NCI-H1417 treated with DMSO at 0.1 percent for 48 hours (cell line): ENCODE measurements at places on chromosomes 3 and 15.

- no peak for DNase-seq
Observed at GRCh38 chr15:61327019-61327631, 98.0 kb upstream of the RORA start.

DNA sequence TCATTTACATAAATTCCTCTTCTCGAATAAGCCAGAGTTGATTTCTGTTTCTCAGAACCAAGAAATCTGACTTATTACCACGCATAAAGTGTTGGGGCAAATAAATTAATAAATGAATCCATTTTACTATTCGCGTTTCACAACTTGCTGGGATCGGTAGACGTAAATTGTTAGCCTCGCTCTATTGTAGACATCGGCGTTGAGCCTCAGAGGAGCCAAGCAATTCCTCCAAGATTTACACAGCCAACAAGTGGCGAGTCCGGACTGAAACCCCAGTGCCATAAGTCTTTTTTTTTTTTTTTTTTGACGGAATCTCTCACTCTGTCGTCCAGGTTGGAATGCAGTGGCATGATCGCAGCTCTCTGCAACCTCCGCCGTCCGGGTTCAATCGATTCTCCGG, 8.9 kb downstream of the KLHL6 start:
- no peak for DNase-seq

DNA sequence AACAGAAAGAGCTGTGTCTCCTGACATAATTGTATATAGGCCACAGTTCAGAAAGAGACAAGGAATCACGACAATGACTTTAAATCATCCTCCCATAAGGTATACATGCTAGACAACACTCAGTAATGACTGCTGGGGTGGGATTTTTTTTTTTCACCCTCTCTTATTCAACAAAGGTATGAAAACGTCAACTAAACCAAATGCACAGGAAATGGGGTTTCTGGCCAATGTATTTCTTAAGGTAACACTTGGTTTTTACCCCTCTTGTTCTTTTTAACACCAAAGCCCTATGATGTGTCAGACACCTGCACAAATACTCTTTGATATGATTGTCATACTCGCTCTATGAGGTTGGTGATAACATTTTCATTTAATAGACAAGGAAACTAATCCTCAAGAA, 78.3 kb downstream of the MCF2L2 start:
- no peak for DNase-seq

GRCh38 chr3:176935194-176935888, 261.9 kb downstream of the TBL1XR1 start:
- no peak for DNase-seq

GRCh38 chr3:194091141-194091540, 44.8 kb upstream of the HES1 start:
- no peak for DNase-seq

GRCh38 chr3:120503727-120504616, 53.2 kb upstream of the FSTL1 start:
- no peak for DNase-seq

DNA sequence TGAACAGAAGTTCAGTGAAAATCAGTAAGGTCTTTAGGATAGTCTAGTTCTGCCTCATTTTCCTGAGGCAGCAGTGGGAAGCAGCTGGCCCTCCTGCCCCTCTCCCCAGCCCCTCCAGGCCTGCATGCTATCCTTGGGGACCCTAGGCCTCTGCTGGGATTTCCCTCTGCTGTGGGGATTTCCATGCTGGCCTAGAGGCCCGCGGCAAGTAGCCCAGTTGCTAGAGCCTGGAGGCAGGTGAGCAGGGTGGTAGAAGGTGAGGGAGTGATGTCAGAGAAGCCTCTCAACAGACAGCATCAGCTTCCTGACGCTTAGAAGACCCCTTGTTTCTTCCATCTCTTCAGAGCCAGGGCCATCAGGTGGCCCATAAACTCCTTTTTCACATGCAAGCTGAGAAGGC, 305.8 kb upstream of the THBS1 start:
- no peak for DNase-seq

DNA sequence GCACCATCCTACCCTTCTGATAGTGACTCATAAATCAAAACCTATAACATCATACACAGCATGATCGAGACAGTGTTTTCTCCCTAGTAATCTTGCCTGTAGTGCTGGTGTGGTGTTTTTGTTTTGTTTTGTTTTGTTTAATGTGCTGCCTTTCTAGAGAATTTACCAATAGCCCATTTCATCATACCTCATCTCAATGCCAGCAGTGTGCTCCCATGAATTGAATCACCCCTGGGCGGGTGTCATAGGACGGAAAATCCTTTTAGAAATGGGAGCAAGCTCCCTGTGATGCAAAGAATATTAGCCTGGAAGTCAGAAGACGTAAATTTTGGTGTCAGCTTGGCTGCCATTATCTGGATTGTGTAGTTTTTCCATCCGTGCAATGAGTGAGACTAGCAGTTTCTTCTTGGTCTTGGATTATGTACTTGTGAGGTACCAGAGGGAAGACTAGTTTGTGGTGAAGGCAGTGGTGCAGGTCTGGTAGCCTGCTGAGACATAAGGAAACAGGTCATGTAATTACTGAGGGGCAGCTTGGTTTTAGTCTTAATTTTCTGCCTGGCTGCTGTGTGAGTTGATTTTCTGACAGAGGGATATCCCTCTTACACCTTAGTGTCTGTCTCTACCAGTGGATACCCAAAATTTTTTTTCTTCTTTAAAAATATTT, 29.9 kb downstream of the IGSF10 start:
- DNase-seq: no peak

DNA sequence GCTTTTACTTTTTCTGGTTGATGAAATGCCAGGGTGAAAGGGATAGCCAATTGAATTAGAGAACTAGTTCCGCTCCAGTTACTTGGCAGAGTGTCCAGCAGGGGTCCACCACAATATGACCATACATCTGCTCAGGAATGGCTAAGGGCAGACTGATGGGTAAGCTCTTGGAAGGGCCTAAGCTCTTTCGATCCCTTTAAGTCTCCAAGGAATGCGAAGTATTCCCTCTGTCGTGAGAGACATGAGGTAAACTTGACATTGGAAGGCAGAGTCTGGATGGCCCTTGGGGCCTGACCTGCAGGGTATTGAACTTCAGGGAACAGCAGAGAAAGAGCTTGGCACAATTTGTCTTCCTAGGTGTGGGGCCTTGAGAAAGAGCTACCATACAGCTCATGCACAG, 805.8 kb downstream of the PLOD2 start:
- DNase-seq: no peak

DNA sequence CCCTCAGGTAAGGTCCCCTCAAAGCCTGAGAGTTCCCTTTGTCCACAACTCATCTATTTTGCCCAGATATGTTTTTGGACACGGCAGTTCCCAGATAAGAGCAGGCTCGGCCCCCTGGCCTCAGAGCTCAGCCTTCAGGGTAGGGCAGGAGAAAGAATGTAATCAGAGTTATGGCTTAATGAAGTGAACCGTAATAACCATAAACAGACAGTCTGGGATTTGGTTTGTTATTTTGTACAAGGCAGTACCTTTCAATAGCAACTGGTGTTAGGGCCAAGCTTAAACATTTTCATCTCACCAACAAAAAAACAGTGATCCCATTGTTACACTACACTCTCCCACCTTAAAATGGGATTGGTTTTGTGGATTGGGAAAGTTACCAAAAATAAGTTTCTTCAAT, 12.2 kb upstream of the ALDH1A3 start:
- DNase-seq: no peak

GRCh38 chr15:75844629-75845335, 1.5 kb downstream of the UBE2Q2 start:
- no peak for DNase-seq

DNA sequence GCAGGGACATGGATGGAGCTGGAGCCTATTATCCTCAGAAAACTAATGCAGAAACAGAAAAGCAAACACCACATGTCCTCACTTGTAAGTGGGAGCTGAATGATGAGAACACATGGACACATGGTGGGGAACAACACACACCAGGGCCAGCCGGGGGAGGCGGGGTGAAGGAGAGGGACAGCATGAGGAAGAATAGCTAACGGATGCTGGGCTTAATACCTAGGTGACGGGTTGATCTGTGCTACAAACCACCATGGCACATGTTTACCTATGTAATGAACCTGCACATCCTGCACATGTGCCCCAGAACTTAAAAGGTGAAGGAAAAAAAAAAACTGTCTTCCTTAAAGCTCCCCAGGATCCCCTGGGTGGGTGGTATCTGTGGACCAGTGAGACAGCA, 87.1 kb downstream of the ADAMTS17 start:
- DNase-seq: no peak

DNA sequence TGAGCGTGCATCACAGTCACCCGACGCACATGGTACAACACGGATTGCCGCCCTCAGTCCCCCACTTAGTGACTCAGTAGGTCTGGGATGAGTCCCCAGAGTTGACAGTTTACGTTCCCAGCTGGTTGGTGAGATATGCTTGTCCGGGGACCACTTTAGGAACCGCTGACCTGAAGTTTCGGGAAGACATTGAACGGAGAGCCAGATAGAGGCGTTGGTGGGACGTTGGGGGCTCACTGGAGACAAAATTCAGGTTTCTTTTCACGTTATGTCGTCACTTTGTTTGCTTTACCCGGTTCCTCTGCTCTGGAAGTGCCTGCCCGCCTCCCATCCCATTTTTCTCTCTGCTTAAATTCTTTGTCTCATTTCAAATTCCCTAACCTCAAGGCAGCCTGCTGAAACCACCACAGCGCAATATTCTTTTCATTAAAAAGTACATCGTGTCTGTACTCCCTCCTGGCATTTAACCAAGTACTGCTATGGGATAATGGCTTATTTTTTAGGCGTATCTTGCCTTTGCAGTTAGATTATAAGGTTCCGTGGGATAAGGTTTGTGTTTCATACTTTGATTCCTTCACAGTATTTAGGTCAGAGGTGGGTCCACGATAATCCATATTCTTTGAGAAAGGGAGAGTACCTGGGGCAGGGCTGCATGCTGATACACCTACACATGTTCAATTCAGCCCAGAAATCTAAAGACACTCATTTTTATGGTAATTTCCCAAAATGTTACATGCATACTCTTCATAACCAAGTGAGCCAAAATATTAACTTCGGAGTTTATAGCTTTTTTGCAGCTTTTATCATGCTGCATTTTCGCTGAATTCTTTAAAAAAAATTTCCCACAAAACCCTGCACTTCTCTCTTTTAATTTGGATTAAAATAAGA, 921 bp downstream of the LMLN start:
- no peak for DNase-seq

DNA sequence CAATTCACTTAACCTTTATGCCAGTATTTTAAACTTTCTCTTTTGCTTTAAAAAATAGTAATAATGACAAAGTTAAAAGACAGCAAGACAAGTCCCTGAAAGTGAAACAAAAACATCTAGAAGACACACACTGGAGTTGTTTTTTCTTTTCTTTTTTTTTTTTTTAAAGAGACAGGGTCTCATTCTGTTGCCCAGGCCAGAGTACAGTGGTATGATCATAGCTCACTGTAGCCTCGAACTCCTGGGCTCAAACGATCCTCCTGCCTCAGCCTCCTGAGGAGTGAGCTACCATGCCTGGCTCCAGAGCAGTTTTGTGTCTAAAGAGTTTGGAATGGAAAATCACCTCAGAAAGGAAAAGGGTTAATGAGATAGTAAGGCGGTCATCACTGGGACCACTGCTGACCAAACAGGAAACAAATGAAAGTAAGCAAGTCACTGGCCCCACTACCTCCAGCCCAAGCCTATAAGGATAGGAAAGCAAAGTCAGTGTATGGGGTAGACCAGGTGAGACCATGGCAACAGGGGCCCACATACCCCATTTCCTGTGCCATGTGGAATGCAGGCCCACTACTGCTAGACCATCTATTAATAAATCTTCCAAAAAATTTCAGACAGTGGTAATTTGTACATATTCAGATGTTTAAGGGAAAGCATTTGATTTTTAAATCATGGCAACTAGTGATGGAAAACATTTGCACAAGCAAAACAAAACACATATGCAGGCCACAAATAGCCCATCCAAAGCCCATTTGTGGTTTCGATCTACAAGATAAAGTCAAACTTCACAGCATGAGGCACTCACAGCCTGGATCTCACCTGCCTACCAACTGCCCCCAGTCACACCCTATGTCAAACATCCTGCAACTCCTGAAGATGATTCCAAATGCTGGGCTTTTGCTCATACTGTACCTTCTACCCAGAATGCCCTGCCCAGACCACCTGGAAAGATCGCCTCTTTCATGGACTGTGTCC, 62.6 kb downstream of the OSBPL10 start:
- no peak for DNase-seq

- DNase-seq: no peak
Observed at GRCh38 chr3:52730681-52731080, 24.8 kb downstream of the SPCS1 start.

GRCh38 chr3:30448450-30449289, 157.7 kb upstream of the TGFBR2 start:
- DNase-seq: no peak

DNA sequence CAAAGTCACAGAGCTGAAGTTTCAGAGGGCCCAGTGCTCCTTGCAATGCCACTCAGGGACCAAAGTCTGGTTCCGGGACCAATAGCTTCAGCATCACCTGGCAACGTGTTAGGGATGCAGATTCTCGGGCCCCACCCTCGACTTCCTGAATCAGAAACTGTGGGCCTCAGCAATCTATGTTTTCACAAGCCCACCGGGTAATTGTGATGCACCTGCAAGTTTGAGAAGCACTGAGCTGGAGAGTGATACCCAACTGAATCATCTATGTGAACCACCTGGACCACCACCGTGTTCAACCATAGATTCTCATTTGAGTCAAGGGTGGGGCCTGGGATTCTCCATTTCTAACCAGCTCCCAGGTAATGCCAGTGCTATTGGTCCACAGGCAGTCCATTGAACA, 55.7 kb downstream of the CORO2B start:
- no peak for DNase-seq

DNA sequence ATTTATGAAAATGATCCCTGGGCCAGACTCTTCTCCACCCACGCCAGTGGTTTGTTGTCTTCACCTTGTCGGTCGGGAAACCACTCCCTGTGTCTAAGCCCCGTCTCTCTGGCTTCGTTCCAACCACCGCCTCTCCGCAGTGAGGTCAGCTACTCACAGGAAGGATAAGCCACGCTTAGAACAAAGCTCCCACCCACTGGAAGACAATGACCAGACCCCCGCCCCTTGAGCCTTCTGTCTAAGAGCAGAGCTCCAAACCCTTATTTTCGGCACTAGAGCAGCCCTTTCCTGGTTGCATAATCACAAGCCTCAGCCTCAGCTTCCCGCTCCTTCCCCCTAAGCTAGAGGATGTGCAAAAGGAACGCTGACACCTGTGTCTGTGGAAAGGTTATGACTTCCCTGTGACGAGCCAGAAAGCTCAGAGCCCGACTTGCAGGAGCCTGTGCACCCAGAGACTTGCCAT, 114.9 kb upstream of the MEF2A start:
- no peak for DNase-seq

DNA sequence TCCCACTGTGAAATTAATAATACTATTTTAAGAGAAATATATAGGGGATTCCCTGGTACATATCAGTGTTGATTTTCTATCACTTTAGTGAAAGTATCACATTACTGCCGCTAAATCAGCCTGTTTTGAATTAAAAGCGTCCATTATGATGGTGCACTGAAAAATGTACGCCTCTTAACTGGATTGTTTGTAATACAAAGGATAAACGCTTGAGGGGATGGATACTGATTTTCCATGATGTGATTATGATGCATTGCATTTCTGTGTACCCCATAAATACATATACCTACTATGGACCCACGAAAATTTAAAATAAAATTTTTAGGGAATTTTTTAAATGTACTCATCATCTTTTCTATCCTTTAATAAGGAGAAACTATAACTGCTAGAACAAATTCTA, 478.6 kb downstream of the MAGI1 start:
- no peak for DNase-seq
